ENCODE measurements at places on chromosomes 11 and 22. TPM values are rescaled to one million over a fixed set of nuclear protein-coding genes. Genes with fewer than 3 reads are reported as not detected.
A peak's percentile ranks its signal among the peaks of the same experiment; 100 is the strongest.

DNA sequence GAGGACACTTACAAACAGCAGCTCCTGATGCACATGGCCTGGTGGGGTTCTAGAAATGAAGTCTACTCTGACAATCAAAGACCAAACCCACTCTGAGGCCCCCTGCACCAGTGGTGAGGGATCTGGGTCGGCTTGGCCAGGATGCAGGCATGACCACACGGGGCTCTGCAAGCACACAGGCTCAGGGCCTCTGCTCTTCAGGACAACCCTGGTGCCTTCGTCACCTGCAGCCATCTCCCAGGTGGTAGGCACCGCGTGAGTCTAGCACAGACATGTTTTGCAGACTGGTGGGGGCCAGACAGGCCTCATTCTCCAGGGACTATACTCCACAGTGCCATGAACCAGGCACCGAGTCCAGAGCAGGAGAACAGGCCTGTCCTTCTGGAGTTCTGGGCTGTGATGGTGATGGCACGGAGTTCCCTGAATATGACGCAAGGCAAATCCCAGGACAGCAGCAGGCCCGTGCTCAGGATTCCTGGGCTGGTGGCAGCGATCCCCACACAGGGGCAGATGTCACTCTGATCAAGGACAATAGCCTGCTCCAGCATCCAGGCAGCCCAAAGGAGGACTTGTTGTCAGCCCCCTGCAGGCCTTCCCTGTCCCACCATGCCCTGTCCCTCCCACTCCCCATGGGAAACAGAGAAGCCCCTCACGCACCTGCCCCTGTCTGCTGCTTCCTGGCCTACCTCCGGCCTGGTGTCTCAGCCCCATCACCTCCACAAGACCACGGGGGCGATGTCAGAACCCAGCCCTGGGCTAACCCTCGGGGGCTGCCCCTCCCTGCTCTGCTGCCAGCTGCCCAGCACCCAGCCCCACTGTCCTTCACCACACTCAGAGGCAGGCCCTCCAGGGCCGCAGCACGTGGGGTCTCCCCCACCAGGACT, 36.1 kb downstream of the GNB1L start:
- no peak for DNase-seq

Gene MOGAT2
- total RNA-seq: not detected

Gene ELMOD1
- total RNA-seq: not detected

Gene IGLL1
- total RNA-seq: not detected

DNA sequence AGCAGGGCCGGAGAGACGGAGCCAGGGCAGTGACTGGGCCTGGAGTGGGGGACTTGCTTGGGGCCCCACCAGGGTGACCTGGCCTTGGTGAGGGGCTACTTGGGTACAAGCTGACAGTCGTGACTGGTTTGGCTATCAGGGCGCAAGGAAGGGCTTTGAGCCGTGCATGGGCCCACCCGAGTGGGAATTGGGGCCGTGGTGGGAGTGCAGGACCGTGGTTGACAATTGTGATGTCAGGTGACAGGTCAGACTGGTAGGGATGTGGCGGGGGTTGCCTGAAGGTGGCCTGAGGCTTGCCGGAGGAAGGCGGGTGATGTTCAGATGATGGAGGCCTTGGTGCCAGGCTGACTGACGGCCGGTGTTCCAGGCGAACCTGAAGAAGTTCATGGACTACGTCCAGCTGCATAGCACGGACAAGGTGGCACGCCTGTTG, 5.6 kb downstream of the SHANK3 start:
- no peak for DNase-seq

Gene ATL3
- 16.5 TPM for total RNA-seq

DNA sequence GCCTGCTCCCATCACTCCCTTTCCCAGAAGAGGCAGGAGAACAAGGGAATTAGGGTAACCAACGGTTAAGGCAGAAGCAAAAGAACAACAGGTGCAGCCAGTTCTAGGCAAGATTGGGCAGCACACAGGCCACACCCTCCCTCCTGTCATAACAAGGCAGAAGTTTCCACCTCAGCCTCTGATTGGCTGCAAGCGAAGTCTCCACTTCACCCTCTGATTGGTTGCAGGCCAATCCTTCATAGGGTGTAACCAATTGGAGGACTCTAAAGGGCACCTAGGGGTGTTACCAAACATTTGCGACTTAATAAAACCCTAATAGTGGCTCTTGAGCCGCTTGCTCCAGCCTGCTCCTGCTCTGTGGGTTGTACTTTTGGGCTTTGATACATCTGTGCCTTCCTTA, 153.8 kb downstream of the CACNA1I start:
- no peak for DNase-seq

DNA sequence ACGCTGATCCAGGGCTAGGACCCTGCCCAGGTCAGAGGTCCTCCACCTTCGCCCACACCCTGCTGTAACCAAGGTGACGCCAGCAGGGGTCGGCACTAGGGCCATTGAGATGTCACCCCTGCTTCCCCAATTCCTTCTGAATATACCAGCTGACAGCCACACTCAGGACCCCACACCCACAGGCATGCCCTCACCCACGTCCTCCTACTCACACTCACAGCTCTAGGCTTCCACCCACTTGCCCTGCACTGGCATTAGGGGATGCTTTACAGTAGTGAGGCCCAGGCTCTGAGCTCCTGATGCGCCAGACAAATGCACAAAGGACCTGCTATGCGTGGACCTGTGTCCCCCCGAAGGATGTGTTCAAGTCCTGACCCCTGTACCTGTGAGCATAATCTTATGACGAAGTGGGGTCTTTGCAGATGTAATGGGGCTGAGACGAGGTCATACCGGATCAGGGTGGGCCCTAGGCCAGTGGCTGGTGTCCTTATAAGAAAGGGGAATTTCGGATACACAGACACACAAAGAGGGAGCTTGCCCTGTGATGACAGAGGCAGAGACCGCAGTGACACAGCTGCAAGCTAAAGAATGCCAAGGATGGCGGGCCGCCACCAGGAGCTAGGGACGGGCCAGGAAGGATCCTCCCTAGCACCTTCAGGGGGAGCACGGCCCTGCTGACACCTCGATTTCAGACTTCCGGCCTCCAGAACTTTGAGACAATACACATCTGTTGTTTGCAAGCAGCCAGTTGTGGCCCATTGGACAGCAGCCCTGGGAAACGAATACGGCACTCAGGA, 11.2 kb downstream of the WNT11 start:
- DNase-seq: no peak

Gene ZP1
- not detected for total RNA-seq

GRCh38 chr11:119880143-119880542, 151.1 kb upstream of the NECTIN1 start:
- no peak for DNase-seq

- DNase-seq: no peak
These were observed 493.5 kb downstream of the OPCML start for GRCh38 chr11:133038850-133039249.

- DNase-seq: peak; percentile 42
These were observed 9.4 kb downstream of the IGSF9B start for GRCh38 chr11:133947321-133947756.

DNA sequence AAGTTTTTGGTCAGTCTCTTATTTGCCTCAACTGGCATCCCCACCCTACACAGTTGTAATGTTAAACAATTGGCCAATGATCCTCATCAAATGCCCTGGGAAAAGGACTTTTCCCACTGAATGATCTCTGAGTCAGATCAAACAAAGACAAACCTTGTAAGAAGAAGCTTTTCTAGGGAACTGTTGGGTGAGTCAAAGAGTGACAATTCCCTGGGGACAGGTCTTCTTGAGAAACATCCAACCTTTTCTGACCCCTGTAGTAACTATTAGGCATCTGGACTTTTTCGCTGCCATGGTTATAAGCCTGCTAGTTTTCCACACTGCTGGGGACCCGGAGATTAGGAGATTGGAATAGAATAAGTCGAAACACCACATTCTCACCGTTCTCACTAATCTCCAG, 789.8 kb upstream of the API5 start:
- DNase-seq: no peak

Gene P2RX6
- total RNA-seq: 0.69 TPM

DNA sequence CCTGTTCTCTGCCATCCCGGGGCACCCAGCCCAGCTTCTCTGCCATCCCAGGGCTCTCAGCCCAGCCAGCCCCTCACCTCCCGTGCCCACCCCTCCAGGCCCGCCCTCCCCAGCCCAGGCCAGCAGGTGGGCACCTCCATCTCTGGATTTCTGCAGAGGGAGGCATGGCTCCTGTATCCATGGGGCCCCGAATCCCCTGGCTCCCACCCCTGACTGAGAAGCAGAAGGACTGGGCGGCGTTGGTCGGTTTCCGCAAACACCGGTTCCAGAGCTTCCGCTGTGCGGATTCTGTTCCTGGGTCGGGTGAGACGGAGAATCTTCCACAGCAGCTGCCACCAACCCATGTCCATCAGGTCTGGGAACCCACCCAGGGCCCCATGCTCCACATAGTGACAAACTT, 240.3 kb downstream of the BRD1 start:
- no peak for DNase-seq

- no peak for DNase-seq
These were observed 28.5 kb upstream of the EIF3M start for GRCh38 chr11:32555091-32555490.

GRCh38 chr11:66625041-66625751, 8.8 kb downstream of the RBM14 start:
- no peak for DNase-seq

Gene RFPL3
- total RNA-seq: not detected

Gene DLG2
- total RNA-seq: 2.0 TPM

DNA sequence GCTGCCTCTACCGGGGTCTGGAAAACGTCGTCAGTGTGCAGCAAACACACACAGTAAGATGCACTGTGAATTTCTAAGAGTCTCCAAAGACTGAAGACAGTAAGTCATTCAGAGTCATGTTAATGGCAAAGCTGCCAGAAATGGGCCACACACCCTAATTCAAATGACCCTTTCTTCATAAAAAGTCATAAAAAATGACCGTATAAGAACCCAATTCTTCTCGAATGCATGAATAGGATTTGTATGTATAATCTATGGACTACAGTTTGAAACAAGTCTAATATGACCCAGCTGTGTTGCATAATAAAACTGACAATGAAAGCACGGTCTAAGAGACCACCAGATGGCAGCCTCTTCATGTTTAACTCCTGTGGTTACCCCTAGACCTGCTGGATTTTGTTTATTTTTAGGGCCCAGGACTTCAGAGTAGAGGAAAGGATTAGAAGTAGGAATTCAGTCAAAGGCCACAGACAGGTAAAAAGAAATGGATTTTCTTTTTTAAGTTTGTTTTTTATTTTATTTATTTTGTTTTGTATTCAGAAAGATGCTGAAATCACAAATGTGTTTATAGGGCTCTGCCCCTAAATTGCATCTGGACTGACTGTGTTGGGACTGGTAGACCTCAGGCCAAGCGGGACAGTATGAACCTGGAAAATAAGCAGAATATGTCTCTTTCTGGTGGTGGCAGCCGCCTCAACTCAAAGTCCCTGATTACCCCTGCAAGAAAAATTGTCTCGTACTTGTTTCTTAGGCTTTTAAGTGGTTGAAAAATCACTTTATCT, 32.1 kb upstream of the SLC5A12 start:
- no peak for DNase-seq

- no peak for DNase-seq
These were observed 39.7 kb upstream of the CCDC89 start for GRCh38 chr11:85725510-85726258.

Gene SUSD2
- total RNA-seq: 1.5 TPM

Gene TCIRG1
- total RNA-seq: 202 TPM

DNA sequence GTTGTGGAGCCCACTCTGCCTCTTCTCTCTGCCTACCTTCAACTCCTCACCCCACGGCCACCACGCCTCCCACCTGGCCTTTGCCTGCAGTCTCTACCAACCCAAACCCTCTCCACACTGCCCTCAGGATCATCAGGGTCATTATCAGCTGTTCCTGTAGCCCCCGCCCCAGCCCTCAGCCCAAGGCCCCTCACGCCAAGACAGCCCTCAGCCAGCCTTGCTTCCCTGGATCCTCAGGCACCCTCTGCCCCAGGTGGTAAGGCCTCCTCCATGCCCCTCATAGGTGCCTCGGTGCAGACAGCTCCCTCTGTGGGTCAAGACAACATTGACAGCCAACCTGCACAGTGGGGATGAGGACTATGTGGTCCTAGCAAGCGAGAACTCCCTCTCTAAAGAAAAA, 1.7 kb downstream of the SBF1 start:
- DNase-seq: peak; percentile 74

- peak; percentile 96 for DNase-seq
These were observed 461 bp upstream of the EED start for GRCh38 chr11:86244063-86244521.

DNA sequence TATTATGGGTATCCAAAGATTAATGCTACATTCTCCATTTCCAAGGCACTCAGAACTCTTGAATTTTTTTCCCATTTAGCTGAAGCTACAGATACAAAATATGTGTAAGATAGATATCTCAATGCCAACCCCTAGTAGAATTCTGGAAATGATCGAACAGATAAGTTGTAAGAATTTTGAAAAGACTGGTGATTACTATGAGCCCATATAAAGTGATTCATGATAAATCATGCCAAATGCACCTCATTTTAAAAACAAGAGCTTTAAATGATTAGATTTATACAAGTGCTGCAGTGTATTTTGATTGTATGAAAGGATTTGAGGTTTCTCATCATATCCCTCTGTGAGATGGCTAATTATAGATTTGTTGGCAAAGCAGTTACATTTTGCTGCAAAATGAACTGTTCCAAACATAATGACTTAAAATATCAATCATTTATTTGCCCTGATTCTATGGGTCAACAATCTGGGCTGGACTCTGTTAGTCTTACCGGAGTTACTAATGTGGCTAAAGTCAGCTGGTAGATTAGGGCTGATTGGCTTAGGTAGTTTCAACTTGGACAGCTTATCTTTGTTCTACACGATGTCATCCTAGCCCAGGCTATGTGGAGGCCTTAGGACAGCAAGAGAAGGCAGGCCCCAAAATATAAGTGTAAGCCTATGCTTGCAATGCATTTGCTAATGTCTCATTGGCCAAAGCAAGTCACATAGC, 3.4 kb downstream of the OR10V1 start:
- DNase-seq: no peak

Gene TEX54
- not detected for total RNA-seq

Gene NXPE1
- total RNA-seq: not detected

GRCh38 chr11:112297248-112297866, 36.7 kb upstream of the PLET1 start:
- no peak for DNase-seq

- DNase-seq: peak; percentile 7
These were observed 16.6 kb downstream of the ASCC2 start for GRCh38 chr22:29821291-29822016.

- no peak for DNase-seq
These were observed 26.1 kb upstream of the BAIAP2L2 start for GRCh38 chr22:38136607-38137006.

- peak; percentile 23 for DNase-seq
These were observed 42.1 kb upstream of the ISX start for GRCh38 chr22:35023692-35024363.

Gene PDE2A
- total RNA-seq: 4.0 TPM

Gene APOA5
- not detected for total RNA-seq

DNA sequence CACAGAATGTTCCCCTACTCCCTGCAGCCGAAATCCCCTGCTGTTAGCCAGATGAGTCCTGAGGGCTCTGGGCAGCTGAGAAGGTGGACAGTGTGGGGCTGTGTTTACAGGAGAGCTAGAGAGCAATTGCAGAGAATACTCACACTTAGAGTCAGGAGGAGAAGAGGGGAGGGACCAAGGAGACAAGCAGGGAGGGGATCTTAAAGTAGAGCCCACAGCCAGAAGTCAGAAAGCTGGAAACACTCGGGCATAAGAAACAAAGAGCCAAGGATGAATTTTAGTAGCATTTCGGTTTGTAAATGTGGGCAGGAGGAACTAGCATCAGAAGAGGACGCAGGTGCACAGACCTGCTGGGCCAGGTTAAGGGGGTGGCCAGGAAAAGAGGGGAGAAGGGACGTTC, 1435.9 kb downstream of the BRD1 start:
- DNase-seq: no peak

Data from CD4-positive, alpha-beta T cell (primary cell).